ENCODE measurements at places on chromosomes 11 and 22.

DNA sequence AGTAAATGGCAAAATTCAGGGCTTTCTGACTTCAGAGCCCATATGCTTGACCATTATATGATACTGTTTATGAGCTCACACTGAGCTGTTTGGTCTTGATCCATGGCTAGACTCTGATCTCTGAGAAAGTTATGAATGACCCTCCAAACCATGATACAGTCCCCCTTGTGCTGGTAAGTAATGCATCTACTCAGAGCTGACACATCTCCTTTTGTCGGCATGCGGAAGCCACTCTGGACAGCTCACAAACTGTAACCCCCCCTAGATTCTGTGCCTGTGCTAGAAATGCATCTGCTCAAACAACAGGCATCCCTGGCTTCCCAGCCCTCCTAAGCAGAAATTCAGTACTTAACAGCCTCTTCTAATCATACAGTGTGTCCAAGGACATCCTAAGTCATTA is 150.8 kb upstream of the RAG2 start:
- no peak for DNase-seq

DNA sequence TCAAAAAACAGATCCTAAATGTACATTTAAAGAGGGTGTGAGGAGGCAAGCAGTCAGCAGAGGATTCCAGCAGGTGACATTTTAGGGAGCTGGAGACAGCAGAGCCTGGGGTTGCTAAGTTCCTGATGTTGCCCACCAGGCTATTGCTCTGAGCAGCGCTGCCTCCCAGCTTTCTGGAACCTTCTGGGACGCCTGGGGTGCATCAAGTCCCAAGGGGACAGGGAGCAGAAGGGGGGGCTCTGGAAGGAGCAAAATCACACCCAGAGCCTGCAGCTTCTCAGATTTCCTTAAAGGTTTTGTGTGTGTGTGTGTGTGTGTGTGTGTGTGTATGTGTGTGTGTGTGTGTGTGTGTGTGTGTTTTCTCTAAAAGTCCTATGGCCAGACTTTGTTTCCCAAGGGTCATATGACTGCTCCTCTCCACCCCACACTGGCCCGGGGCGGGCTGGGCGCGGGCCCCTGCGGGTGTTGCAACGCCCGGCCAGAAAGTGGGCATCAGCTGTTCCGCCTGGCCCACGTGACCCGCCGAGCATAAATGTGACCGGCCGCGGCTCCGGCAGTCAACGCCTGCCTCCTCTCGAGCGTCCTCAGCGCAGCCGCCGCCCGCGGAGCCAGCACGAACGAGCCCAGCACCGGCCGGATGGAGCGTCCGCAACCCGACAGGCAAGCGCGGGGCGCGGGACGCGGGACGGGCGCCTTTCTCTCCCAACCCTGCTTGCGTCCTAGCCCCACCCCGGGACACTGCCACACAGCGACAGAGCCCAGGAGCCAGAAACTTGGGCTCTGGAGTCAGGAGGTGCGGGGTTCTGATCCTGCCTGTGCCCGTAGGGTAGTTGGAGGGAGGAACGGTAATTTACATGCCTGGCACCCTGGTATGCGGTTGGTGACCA is at the start of gene HMOX1:
Gene HMOX1, plus strand, starts transcription at position 560 of the 887 bp plus-strand sequence. Its CDS starts 78 bp downstream, at position 638.
- DNase-seq: peak; percentile 91

DNA sequence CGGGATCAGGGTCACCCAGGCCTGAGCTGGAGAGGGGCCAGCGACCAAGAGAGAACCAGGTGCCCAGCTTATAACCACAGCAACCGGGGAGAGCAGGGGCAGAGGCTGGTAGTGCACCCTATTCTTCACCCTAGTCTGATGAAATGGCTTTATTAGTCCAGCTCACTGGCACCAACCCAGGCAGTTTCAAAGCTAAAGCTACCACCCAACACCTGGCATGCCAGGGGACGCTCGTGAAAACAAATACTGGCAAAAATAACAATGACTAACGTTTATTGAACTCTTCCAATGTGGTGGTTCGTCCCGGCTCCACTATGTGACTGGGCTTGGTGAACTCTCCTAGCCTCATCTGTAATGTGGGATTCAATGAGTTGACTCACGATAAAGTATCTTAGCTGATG is 30.6 kb downstream of the SCGB1A1 start:
- DNase-seq: no peak

GRCh38 chr11:116517584-116517983 is 255.2 kb downstream of the BUD13 start:
- DNase-seq: no peak

GRCh38 chr11:132185726-132186592 is 815.5 kb downstream of the NTM start:
- no peak for DNase-seq

- DNase-seq: no peak
Measured at GRCh38 chr22:21996175-21996720, 13.7 kb upstream of the TOP3B start.

DNA sequence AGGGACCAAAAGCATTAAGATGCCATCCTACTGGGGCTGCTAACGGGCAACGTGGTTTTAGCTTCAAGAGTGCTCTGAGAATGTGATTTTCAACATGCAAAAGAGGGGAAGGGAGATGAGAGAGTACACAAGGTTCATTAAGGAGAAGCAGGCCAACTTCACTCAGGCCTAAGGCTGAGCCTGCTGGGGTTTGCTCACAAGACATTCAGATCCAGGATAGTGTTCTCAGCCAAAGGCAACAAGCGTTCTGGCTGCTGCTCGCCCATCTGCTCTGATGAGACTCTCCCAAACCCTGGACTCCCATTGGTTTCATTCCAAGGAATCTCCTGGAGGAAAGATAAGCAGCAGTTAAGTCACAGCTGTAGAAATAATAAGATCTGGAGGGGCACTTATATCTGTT is 23.6 kb upstream of the UPB1 start:
- no peak for DNase-seq

DNA sequence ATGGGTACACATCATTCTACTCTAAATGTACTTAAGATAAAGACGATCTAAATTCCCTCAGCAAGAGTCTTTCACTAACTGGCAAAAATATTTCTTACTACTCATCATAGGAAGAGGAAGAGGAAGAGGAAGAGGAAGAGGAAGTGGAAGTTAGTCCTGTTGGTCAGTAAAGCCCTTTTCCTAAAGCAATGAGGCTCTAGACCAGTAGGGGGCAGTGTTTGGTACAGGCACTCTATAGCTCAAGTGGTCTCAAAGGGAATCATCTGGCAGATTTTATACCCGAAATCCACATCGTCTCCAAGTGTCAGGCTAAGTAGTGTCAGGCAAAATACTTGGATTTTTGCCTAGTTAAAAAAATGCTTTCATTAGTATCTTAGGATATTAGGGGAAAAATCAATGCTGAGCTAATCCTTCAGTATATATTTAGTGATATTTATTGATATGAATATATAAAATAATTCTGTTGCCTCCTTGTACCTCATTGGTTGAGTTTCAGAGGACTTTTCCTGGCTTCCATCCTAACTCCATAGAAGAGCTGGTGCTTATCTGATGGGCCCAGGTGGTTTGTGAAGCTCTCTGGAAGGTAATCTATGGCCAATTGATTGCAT is 7.7 kb downstream of the BLID start:
- no peak for DNase-seq

GRCh38 chr22:40535642-40536041 is 100.9 kb downstream of the MRTFA start:
- no peak for DNase-seq

DNA sequence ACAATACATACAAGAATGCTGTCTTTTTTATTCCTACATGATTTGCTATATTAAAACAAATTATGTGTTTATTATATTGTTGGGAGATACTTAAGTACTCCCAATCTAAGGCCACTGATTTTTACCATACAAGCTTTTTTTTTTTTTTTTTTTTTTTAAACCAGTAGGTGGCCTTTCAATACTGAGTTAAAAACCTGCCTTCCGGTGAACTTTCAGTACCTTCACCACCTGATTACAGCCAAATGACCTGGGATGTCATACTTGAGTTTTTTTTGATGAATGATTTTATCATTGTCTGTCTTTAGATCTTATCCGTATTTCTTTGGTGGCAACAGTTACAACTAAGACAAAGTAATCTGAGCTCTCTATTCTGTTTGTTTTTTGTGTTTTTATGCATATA is 94.0 kb upstream of the FOLH1 start:
- DNase-seq: no peak

- DNase-seq: no peak
Measured at GRCh38 chr11:77207618-77208313, 79.7 kb downstream of the MYO7A start.

DNA sequence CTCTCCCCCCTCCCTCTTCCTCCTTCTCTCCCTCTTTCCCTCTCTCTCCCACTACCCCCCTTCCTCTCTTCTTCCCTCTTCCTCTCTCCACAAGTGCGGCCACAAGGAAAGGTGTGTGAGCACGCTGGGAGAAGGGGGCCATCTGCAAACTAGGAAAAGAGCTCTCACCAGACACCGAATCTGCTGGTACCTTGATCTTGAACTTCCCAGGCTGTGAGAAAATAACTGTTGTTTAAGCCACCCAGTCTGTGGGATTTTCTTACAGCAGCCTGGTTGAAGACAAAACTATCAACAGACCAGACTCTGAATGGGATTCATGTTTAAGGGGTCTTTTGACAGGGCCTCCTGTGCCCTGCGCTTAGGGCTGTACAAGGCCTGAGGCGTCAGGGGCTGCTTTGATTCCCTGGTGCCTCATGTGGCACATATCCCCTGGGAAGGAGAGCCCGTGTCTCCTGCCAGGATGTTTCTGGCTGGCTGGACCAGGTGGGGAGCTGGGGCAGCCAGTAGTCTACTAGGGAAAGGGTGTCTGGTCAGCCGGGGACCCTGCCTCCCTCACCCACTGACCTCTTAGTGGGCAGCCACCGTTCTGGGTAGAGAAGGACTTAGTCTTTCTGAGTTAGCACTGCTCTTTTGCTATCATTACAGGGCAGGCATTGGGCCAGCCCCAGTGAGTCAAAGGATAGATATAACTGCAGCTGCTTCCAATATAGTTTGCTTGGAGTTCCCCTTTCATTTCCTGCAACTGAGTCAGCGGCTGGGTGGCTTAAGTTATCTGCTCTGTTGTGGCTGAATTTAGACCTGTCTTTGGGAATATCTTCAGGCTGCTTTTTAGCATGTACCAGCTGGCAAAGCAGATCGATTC is 6.2 kb downstream of the PANX1 start:
- no peak for DNase-seq

DNA sequence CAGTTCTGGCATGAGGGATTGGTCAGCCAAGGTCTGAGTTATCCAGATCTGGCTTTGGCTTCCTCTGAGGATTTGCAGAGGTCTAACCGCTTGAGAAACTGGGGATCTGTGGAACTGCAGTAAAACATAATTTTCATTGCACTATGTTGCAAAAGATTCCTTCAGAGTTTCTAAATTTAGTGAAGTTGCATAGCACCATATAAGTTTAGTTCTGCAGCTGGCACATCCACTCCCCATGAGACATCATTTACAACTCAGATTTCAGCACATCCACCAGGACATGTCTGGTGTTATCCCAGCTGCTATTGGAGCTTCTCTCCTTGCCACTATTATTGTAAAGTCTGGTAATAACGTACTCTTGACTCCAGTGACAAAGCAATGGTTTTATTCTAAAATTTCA is 181.5 kb downstream of the CWF19L2 start:
- DNase-seq: no peak

DNA sequence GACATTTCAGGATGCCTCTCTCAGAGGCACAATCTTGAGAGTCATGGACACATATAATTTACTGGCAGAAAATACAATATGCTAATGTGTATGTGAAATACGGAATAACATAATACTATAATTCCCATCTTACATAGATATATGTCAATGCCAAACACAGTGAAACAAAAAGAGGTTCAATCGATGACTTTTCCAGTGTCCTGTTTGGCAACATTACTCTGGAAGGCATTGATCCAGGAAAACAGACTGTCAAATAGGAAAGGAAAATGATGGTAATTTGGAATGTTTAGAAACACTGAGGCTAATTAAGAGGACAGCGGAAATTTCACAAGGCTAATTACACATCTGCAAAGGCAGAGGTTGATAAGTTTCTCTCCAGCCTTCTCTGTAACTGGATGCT is 942.3 kb downstream of the LRRC4C start:
- no peak for DNase-seq

DNA sequence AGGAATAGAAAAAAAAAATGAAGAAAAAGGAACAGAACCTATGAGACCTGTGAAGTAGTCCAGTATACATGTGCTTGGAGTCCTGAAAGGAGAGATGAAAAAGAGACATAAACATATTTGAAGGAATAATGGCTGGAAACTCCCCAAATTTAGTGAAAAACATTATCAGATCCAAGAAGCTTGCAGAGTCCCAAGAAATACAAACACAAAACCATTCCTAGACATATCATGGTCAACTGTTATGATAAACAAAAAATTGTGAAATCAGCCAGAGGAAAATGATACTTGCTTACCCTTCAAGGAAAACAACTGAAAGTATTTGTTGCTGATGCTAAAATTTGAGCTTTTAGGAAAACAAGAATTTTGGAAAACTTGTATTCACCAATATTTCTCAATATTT is 250.1 kb downstream of the DDX10 start:
- DNase-seq: no peak

DNA sequence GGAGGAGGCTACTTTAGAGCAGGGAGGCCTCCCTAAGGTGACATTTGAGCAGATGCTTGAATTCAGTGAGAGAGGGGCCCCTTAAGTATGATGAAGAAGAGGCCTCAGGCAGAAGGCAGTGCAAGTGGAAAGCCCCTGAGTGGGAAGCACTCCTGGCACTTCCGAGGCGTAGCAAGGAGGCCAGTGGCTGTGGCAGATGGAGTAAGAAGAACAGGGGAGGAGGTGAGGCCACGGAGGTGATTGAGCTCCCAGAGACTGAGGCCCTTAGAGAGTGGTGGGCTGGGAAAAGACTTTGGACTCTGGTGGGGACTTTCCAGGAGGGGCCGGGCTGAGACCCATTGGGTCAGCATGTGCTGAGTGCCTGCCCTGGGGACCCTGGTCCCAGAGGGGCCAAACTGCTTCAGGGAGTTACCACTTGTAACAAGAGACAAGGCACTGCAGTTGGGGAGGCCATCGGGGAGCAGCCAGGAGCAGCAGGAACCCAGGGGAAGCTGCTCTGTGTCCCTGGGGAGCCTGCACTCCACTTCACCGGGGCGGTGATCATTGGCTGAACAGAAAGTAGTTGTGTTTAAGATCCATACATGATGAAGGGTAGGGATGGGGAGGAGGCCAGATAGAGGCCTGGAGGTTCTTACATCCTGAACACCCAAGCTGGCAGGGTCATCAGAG is 2.5 kb upstream of the CENPM start:
- no peak for DNase-seq

Measured in HuH-7 (cell line).